Fibroblast of villous mesenchyme (primary cell): ENCODE measurements at places on chromosomes 7 and 10. TPM values are rescaled to one million over a fixed set of nuclear protein-coding genes. Genes with fewer than 3 reads are reported as not detected.

The CPA1 gene
- total RNA-seq, result 0.32 and 0.86 TPM in 2 replicates

The RPA3 gene
- 24.6 and 25.8 TPM in 2 replicates for total RNA-seq

The GATA3 gene
- total RNA-seq, result not detected in 2 replicates

- DNase-seq, result no peak
These were observed 44.4 kb downstream of the SCD start for GRCh38 chr10:100391163-100392002.

DNA sequence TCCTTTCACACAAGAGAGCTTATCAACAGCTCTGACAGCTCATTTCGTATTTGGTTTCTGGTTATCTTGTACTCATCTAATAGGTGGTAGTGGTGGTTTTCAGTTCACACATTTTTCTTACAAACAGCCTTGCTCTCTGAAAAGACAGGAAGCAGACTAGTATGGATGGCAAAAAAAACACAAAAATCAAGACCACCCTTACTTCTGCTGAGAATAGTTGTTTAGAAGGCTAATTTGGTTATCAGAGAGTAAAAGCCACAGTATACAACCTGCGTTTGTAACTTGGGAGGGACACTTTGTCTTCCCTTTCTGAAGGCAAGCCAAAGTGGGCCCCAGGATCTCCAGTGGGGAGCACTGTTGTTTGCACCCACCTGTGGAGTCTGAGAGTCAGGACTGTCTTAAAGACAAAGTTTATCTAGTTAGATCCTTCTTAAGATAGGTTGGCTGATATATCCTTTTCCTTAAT lies 68.0 kb downstream of the PIP4K2A start:
- no peak for DNase-seq

The DYNC1I1 gene
- total RNA-seq, result 0.43 and 1.9 TPM in 2 replicates

- DNase-seq, result no peak
These were observed 74.7 kb upstream of the GPR158 start for GRCh38 chr10:25100141-25100540.

DNA sequence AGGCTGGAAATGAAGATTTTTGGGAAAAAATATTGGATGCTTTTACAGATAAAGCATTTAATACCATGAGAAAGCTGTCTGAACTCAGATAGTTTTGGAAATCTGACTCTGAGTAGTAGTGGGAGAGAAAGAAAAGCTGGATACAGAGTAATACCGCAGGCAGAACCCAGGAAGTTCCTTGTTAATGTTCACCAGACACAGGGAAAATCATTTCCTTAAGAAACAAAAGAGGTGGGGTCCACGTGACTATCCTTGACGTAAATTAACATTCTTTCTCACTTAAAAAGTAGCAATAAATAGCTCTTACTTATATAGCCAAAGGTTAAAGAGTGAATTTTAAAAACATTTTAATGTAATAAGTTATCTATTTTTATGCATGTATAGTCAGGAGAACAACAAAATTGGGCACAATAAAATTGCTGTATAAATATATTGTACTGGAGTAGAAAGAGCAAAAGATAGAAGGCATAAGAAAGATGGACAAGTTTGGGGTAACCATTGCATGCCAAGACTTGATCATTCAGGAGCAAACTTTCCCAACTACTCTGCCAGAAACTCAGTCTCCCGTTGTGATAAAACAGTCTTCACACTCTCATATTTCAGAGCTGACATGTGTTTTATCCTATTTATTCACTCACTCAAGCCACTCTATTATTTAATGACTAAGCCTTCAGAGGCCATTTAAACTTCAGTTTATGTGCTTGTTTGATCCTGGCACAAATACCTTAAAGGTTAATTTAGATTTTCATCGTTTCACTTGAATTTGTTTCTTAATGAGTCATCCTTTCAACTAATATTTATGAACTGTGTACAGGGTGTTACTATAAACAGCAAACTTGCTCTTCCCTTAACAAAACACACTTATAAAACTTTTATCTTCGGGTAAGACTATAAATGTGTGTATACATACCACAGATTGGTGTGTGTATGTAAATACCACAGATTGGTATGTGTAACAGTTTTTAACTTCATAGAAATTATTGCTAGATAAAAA lies 143.1 kb downstream of the GNAI1 start:
- DNase-seq, result peak; percentile 92

The GPR26 gene
- not detected in 2 replicates for total RNA-seq

The LIPJ gene
- under 0.01 TPM in 1 of 2 replicates, not detected in the other for total RNA-seq

- DNase-seq, result no peak
These were observed 20.2 kb downstream of the FAM204A start for GRCh38 chr10:118321724-118322575.

- DNase-seq, result peak; percentile 28
These were observed 229.9 kb downstream of the CXCL12 start for GRCh38 chr10:44154956-44155355.

The ICA1 gene
- 1.9 and 4.3 TPM in 2 replicates for total RNA-seq

- peak; percentile 50 for DNase-seq
These were observed at the start of gene CHRM2 for GRCh38 chr7:136868496-136869000. Gene CHRM2 (plus strand): TSS chr7:136868652. CDS start chr7:137014866, 146,214 bp downstream.

The ZNRF2 gene
- total RNA-seq, result 4.8 and 6.5 TPM in 2 replicates

DNA sequence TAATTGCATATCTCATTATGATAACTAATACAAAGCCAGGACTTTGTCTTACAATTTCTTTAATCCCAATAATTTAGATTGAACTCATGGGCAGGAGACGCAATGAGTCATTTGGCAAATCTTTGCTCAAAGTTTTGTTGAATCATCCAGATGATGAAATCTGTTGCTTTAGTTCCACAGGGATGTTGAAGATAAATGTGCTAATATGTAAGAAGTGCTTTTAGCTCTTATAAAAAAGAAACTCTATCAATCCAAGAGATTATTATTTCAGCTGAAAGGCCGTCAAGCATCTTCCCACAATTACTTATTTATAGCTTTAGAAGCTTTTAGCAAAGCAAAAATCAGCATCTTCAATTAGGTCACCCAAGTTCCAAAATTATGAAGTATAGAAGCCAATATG lies 36.8 kb upstream of the ANK3 start:
- peak; percentile 89 for DNase-seq

- DNase-seq, result no peak
These were observed 126.7 kb upstream of the C1QL3 start for GRCh38 chr10:16648366-16648765.

DNA sequence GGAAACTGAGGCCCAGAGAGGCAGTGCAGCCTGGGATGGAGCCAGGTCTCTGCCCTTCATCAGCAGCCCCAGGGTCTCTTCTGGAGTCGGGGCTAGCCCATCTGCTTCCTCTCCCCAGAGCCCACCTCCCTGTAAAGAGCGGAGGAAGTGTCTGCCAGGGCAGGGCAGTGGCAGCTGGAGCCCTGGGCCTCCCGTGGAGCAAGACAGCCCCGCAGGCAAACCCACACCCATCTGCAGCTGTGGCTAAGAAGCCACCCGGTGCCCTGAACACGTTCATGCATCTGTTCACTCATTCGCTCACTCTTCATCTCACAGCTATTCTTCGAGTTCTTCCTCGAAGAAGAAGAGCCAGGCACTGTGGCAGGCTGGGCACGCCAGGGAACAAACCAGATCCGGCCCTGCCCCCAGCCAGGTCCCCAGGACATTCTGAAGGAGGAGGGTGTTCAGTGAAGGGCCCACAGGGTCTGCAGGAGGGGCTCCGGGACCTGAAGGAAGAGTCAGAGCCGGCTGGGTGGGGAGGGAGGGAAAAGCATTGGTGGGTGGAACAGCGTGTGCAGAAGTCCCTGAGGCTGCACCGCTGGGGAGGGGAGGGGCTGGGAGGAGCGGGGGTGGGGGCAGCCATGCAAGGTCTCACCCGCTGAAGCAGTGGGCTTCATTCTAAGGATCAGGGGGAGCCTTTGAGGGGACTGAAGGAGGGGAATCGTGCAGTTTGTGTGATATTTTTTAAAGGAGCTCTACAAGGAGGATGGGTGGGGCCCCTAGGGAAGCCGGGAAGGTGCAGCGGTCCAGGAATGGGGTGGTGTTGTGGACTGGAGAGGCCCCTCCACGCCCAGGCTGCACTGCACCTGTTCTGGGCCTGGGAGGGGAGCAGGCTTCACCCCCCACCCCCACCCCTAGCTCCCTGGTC lies 99.1 kb downstream of the UNCX start:
- no peak for DNase-seq

- DNase-seq, result no peak
These were observed 35.6 kb upstream of the ATP6V0A4 start for GRCh38 chr7:138833596-138833995.

The OPN4 gene
- total RNA-seq, result not detected in 2 replicates

The NEUROG3 gene
- not detected in 2 replicates for total RNA-seq

The SFXN2 gene
- 2.9 and 3.5 TPM in 2 replicates for total RNA-seq

The SLC26A5 gene
- total RNA-seq, result not detected in 2 replicates

GRCh38 chr10:62637249-62638061 lies 167.1 kb upstream of the ADO start:
- peak; percentile 66 for DNase-seq

The MRLN gene
- total RNA-seq, result not detected in 2 replicates

The ODAD2 gene
- 3.2 and 4.3 TPM in 2 replicates for total RNA-seq

GRCh38 chr7:23930312-23930711 lies 220.3 kb downstream of the STK31 start:
- no peak for DNase-seq

DNA sequence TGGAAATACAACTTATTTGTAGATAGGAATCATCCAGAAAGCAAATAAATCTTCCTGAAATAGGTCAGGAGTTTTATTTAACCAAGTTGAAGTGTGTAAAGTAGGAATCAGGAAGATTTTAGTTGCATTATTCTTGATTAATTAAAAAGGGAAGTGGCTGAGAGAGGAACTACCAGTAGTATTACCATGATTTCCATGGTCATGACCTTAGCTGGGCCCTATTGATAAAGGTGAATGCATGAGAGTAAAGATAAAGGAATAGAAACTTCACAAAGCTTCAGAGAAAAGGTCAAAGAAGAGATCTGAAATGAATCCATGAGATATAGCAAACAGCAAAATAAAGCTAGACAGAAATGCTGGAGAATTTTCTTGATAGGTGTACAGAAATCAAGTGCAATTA lies 46.2 kb upstream of the DLX6 start:
- no peak for DNase-seq

GRCh38 chr7:5636914-5637313 lies 144.5 kb downstream of the RNF216 start:
- peak; percentile 87 for DNase-seq

DNA sequence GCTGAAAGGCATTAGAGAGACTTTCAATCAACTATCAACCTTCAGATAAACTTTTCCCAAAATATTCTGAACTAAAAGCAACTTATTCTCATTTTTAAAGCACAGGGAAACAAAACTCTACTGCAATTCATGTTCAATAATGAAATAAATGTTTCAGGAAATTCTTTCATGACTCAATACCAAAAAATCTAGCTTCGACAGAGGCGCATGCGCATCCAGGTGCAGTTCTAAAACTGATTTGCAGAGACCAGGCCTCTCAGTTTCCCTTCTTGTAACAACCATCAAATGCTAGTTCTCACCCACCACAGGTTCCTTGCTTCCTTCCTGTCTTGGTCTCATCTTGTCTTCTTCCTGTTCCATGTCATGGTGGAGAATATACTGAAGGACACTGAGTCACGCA lies 55.3 kb upstream of the NRBF2 start:
- no peak for DNase-seq

DNA sequence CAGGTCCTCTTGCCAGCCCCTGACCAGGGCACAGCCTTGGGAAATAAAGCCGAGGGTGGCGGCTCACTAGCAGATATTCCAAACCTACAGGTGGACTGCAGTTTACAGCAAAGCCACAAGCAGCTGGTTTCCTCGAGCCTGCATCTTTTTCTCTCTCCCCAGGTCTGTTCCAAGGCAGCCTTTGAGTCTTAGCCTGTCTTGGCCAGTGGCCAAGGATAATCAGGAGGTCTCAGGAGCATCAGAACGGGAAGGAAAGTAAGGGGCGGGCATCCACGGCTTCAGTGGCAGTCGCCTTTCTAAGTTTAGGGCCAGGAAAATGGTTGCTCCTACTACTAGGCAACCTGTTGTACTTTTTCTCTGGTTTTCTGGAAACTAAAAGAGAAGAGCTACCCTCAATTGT lies 219.7 kb upstream of the ZMIZ1 start:
- no peak for DNase-seq

The ELMO1 gene
- under 0.01 TPM in 1 of 2 replicates, not detected in the other for total RNA-seq

GRCh38 chr7:117424090-117424829 lies 3.0 kb downstream of the ASZ1 start:
- no peak for DNase-seq

GRCh38 chr7:72925546-72926120 lies 738 bp downstream of the POM121 start:
- DNase-seq, result peak; percentile 27

DNA sequence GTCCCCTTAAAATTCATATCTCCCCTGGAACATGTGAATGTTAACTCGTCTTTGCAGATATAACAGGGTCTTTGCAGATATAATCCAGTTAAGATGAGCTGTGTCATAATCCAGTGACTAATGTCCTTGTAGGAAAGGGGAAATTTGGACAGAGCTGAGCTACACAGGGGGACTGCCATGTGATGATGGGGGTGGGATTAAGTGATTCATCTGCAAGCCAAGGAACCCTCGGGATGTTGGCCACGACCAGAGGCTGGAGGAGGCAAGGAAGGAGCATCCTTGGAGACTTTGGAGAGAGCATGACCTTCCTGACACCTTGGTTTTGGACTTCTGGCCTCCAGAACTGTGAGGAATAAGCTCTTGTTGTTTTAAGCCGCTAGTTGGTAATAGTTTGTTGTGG lies 153.9 kb upstream of the PCBD1 start:
- DNase-seq, result no peak

GRCh38 chr10:131549116-131549515 lies 237.6 kb upstream of the TCERG1L start:
- no peak for DNase-seq

DNA sequence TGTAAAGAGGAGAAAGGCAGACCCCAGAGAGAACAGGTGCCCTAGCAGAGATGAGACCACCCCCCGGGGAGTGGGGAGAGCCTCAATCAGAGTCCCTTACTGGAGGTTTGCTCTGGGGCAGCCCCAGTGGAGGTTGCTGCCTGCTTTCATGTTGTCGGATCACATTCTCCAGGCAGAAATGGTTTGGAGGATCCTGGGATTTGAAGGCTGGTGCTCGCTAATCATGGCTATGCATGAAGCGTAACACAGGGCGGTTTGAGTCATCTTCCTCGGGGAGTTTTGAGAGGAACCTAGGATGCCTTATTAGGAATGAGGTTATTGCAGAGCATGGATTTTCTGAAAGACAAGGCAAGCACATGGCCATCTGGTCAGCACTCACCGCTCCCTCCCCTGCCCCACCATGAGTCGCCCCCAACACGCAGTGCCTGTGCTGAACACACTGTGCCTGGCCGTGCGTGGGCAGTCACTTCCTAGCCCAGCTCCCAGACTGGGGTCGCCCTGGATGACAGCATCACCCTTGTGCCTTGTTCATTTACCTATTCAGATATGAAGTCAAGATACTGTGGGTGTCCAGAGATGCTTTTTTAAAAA lies 319.9 kb downstream of the DPP6 start:
- DNase-seq, result no peak
